Peyer's patch (tissue), 4 donors: ENCODE measurements at places on chromosomes 7 and 10.

DNA sequence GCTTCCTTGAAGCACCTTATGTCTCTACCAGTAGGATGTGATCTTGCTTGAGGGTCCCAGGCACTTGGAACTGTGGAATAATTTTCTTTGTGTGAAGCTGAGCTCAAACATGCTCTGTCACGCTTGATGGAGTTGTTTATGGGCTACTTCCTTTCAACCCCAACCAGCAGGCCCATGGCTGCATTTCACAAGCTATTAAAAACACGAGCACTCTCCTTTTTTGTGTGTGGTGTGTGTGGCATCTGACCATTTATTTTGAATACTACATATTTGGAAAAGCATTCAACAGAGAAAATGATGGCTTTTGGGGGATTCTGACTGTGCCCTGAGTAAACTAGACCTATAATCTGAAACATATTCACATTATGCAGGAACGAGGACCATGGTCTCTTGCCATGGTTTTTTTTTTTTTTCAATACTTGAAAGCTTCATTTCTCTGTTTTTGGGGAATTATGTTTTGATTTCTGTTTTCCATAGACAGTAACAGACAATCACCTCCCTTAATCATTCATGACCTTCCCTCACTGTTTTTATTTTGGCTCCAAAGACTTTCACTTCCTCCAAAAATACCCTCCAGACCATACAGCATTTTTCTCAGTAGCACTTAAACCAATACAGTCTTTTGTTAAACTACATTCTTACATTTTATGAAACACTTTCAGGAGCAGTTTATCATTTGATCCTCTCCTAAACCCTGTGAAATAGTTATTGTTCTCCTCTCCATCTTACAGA is 233.6 kb upstream of the BMPER start:
- H3K4me1 ChIP-seq: no peaks in the 10 kb centered on the region
- no peaks in the 10 kb centered on the region for H3K27me3 ChIP-seq
- no peak overlapping the region for H3K4me3 ChIP-seq
- H3K36me3 ChIP-seq: no peaks in the 10 kb centered on the region

DNA sequence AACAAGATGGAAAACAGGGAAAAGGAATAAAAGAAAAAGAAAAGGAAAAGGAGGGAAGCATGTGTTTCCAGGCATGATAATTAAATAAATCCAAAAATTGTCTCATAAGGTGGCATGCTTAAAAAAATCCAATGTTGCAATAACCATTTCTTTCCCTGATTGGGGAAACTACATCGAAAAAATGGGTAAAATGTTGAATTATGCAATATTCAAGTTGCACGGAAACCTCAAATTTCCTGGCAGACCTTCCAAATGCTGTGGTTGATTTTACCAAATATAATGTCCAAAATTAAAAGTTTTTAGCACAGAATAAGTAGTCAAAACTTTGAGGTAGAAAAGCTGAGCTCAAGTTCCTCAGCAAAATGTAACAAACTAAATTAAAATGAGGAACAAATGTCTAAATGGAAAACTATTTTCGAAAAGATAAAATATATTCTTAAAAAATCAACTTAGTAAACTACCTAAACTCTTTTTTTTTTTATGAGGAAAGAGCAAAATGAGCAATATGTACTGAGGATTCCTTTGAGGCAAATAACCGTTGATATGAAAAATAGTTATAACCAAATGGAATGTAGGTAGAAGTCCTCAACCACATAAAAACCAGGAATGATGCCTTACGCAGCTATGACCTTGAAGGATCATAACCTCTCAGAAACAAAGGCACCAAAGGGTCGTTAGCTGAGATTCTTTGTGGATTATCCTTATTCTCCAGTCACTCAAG is 52.6 kb downstream of the MACC1 start:
- no peaks in the 10 kb centered on the region for H3K27me3 ChIP-seq
- H3K36me3 ChIP-seq: no peaks in the 10 kb centered on the region
- no peak overlapping the region for H3K27ac ChIP-seq
- no peaks in the 10 kb centered on the region for H3K4me1 ChIP-seq
- H3K4me3 ChIP-seq: no peak overlapping the region

DNA sequence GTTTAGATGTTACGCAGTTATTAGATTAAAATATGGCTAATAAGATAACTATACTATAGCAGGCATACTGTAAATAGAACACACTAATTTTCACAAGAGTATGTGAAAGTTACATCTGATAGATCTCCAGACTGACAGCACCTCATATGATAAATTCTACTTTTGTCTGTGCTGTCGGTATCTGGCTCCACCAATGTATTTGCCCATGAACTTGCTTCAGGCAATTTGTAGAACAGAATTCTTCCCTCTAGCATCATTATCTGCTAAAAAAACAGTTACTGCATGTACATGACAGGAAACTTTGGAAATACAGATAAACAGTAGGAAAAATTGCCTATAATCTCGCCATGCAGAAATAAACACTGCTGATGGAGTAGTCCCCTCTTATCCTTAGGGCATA is 137.7 kb downstream of the WNT2 start:
- H3K27me3 ChIP-seq: no peaks in the 10 kb centered on the region
- H3K4me3 ChIP-seq: no peak overlapping the region
- H3K36me3 ChIP-seq: no peaks in the 10 kb centered on the region
- H3K27ac ChIP-seq: no peak overlapping the region
- no peaks in the 10 kb centered on the region for H3K4me1 ChIP-seq

- H3K4me1 ChIP-seq: no peaks in the 10 kb centered on the region
- H3K4me3 ChIP-seq: no peak overlapping the region
- H3K36me3 ChIP-seq: no peaks in the 10 kb centered on the region
- no peak overlapping the region for H3K27ac ChIP-seq
- no peaks in the 10 kb centered on the region for H3K27me3 ChIP-seq
These were observed 213.1 kb downstream of the EMX2 start for GRCh38 chr10:117755659-117756014.

DNA sequence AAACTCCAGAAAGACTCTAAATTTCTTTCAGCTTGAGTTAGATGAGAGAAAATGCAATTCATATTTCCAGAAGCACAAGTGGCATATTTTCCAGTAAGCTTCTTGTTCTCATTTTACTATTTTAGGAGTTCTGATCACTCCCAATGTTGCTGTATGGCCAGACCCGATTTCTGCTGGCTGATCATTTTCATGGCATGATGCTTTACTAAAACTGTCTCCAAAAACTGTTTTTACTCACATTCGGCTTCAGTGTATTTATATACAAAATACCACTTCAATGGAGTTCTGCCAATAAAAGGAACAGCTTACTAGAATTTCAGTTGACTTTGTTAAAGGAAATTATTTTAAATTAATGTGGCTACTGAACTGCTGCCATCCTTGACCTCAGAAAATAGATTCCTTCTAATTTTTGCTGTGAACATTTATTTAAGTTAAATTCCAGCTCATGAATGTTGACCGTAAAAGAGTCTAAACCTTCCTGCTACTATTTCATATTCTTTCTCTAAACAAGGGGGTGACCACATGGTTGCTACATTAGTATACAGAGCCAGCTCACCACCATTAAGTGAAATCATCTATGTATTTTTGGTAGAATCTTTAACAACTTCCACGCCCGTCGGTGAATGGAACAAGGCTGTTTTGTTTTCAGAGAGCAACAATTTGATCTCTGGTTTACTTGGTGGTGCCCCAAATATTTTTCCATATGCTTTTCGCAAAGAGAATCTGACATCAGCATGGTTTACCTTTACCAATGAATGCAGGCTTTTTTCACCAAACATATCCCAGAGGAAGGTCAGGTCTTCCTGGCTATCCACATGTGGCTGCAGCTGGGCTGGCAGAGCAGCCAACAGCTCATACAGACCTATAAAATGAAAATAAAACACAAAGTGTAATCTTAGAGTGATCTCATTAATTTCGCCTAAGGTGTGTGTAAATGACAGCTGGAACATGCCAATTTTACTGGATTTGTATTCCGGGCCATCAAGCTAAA is 101.2 kb downstream of the MPP7 start:
- peaks cover 7% of the 10 kb centered on the region for H3K4me1 ChIP-seq
- no peaks in the 10 kb centered on the region for H3K36me3 ChIP-seq
- no peaks in the 10 kb centered on the region for H3K27me3 ChIP-seq
- H3K27ac ChIP-seq: no peak overlapping the region
- DNase-seq: no peak
